ENCODE measurements at places on chromosomes 16 and 17. TPM values are rescaled to one million over a fixed set of nuclear protein-coding genes. Genes with fewer than 3 reads are reported as not detected.
A peak's percentile ranks its signal among the peaks of the same experiment; 100 is the strongest.

GRCh38 chr17:50501054-50501453 lies 7.2 kb upstream of the MYCBPAP start:
- no peak for DNase-seq

- no peak for DNase-seq
Measured at GRCh38 chr16:58789351-58789750, 55.2 kb upstream of the GOT2 start.

DNA sequence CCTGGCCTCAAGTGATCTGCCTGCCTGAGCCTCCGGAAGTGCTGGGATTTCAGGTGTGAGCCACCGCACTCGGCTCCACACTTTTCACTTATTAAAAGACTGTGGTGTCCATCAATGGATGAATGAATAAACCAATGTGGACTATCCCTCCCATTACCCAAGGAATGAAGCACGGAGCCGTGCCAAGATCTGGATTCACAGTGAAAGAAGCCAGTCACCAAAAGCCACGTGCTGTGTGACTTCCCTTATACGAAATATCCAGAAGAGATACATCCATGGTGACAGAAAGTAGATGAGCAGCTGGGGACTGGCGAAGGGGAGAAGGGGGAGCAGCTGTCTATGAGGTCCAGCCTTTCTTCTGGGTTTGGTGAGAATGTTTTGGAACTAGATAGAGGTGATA lies 48.2 kb upstream of the STH start:
- DNase-seq, result no peak

GRCh38 chr16:2331199-2331930 lies 9.2 kb downstream of the ABCA3 start:
- DNase-seq, result no peak

The ACSM2B gene
- total RNA-seq, result 0.10 TPM

DNA sequence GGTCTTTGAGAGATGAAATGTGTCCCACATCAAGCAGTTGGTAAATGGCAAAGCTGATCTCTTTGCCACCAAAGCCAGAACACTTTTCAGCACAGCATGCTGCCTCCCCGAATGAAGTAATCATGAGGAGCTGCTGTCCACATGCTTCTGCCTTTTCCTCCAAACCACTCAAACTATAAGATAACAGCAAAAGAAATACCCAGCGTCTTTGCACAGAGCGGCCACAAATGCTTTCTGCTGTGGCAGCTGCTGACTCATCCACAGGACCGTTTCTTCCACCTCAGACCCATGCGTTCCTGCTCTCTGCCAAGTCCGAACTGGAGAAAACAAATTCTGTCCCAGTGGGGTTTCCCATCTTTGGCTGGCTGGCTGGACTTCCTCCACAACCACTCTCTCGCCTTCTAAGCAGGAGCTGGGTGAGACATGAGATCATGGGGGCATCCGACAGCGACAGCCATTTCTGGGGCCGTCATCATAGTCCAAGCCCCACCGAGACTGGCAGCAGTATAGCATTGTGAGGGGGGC lies 27.1 kb downstream of the TBC1D3B start:
- DNase-seq, result no peak

DNA sequence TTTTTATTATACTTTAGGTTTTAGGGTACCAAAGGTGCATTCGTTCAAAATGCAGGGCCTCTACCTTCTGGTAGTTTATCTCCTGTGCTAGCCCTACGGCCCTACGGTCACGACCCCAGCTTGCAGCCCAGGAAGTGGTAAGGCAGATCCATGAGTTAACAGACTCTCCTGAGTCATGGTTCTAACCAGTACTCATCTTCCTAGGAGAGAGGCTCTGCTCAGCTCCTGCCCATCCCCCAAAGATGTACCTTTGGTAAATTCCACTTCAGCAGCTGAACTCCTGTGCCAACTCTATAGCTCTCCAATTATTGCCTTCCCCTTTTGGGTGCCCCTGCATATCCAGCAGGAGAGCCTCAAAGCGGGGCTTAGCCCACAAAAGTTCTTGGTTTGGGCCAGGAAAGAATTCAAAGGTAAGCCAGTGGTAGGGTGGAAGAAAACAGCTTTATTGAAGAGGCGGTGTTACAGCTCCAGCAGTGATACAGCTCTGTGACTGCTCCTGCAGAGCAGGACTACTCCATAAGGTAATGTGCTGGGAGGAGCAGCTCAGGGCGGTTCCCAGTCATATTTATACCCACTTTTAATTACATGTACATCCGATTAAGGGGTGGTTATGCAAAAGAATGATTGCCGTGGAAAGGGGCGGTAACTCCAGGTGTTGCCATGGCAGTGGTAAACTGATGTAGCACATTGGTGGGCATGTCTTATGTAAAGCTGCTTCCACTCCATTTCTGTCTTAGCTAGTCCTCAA lies 241.4 kb downstream of the PMP22 start:
- DNase-seq, result no peak

DNA sequence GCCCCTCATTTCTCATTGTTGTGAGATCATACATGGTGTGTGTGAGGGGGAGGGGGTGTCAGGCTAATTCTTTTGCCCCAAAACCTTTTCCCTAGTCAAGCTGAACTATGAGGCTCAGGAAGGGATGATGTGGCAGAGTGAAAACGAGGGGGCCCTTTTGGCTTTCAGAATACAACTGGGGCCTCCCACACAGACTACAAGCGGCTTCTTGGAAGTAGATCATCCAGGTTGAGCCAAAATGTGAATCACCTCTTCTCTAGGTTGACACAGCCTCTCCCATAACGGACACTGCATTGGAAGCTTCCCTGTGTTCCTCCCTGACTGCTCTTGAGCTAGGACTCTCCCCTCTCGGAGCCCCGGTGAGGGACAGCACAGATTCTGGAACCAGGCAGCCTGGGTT lies 2.3 kb upstream of the ALKBH5 start:
- no peak for DNase-seq

DNA sequence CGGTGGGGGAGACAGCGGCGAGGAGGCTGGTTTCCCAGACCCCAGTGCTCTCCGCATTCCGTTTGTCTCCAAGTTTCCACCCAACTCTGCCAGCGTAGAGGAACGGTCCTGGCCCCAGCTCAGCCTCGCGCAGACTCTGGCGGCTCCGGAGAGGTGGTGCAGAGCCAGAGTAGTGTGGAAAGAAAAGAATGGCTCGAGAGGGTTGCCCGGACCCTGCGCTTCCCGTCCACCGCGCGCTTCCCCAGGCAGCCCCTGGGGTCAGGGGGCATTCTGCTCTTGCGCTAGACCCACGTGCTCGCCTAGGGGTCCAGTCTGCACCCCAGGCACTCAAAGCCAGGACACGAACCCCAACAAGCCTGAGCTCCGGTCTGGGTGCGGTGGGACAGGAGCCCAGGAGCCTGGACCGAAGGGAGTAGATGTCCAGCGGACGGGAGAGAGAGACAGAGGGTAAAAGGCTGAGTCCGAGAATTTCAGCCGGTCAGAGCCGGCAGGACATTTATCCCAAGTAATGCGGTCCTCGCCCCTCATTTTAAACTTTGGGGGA lies 3.8 kb downstream of the PMP22 start:
- no peak for DNase-seq

- no peak for DNase-seq
Measured at GRCh38 chr17:2008332-2009126, 16.6 kb downstream of the RTN4RL1 start.

- peak; percentile 97 for DNase-seq
Measured at GRCh38 chr16:75305364-75306098, 54.1 kb upstream of the BCAR1 start.

- no peak for DNase-seq
Measured at GRCh38 chr16:29649588-29650494, 13.2 kb upstream of the SPN start.

DNA sequence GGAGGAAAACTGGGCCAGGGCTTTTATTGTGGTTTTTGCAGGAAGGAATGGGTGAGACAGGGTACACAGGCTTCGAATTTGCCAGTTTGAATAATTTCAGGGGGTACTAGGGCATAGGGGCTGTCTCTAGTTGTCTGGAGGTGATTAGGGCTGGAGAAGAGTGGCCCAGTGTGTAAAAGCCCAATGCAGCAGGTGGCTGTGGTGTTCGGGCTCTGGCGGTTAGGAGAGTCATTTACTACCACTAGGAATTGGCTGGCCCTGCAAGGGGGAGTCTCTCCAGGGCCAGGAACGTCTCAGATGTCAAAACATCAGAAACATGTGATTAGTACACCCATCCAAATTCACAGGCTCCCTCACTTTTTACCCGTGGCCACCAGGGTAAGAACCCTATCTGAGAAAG lies 50.3 kb downstream of the GINS3 start:
- DNase-seq, result no peak

The SLC52A1 gene
- total RNA-seq, result 0.54 TPM

DNA sequence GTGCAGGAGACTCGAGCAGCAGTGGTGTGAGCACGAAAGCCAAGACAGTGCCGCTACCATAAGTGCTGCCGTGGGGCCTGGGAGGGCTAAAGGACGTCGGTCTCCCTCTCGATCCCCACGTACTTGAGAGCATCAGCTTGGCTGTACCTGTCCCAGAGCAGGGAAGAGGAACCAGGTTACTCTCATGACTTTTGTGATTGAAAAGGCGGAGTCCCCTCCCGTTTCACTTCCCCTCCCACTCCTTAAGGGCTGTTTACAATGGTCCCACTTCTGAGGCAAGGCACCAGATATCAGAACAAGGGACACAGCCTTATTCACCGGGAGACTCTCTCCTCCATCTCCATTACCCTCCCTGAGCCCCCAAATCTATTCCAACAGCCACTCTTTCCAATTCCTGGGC lies 20.1 kb downstream of the CNTNAP1 start:
- DNase-seq, result no peak

- DNase-seq, result no peak
Measured at GRCh38 chr16:8950580-8951077, 13.1 kb downstream of the USP7 start.

DNA sequence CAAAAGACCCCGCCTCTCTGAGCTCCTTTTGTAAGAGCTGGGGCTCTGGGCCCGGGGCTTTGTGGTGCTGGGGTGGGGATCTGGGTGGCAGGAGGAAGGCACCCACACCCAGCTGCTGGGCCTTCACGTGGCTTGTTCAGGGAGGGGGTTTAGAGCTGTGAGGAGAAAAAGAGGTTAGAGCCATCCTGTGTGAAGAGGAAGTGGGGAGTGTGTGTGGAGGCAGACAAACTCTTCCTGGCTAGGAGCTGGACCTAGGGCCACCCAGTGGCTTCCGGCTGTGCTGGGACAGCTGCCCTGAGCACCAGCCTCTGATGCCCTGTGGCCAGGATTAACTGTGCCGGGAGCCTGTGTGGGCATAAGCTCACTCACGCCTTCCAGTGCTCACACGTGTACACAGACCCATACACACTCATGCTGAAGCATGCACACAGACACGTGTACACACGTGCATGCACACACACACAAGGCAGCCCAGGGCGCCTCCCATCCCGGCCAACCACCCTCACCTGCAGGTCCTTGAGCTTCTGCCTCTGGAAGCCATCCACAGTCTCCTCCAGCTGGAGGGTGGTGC lies 7.4 kb downstream of the CIBAR2 start:
- DNase-seq, result no peak

DNA sequence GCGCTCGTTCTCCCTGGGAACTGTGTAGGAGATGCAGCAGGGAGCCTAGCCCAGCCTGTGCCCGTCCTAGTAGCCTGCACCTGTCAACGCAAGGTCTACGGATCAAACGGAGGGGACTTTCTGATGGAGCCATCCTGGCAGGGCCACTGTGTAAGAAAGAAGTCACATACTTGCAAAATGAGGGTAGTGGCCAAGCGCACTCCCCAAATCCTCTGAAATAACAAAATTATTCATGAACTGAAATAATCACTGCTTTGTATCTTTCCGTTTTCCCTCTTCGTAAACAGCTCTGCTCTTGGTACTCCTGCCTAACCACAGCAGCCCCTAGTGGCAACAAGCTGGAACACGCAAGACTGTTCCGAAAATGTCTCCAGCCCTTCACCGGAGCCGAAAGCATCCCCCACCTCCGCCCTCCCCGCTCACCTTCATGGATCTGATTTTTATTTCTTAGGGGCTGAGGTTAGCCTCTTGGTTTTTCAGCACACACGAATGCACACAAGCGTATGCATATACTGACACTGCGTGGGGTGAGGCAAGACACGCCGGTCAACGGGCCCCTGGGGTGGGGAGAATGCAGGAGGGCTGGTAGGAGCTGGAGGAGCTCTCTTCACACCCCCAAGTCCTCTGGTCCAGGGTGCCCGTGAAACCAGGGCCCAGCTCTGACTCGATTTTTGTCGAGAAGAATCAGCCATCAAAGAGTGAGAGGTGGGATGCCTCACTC lies 100.8 kb downstream of the ABCC12 start:
- peak; percentile 24 for DNase-seq

The KRTAP1-1 gene
- total RNA-seq, result not detected

The PCGF2 gene
- 43.9 TPM for total RNA-seq

DNA sequence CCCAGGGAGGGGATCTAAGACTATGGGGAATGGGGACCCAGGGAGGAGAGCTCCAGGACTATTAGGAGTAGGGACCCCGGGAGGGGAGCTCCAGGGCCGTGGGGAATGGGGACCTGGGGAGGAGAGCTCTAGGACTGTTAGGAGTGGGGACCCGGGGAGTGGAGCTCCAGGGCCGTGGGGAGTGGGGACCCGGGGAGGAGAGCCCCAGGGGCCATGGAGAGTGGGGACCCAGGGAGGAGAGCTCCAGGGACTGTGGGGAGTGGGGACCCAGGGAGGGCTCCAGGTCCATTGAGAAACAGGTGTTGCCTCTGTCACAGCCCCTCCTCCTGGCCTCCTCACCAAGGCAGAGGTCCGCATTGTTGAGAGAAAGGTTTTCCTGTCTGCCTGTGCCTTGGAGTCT lies 16.0 kb downstream of the MPRIP start:
- DNase-seq, result no peak

The CDC6 gene
- total RNA-seq, result 66.3 TPM

The RHBDF1 gene
- 41.7 TPM for total RNA-seq

- DNase-seq, result no peak
Measured at GRCh38 chr16:28292731-28293600, 641 bp downstream of the SBK1 start.

GRCh38 chr17:1683459-1683858 lies 1.2 kb downstream of the PRPF8 start:
- no peak for DNase-seq

DNA sequence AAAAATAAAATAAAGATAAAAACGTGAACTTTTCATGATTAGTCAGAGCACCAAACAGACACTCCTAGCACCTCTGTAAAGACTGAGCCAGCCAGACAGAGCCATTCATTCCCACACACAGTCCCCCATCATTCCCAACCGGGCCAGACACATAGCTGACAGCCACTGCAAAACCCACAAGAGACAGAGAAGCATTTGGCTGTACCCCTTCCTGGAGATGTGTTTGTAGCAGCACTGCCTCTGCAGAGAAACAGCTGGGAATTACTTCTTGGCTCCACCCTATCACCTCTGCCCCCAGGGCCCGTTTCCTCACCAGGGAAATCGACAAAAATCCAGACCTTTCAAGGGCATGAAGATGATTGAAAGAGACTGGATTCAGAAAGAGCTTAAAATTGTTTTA lies 46.4 kb downstream of the MYH11 start:
- no peak for DNase-seq

The PRR11 gene
- total RNA-seq, result 39.8 TPM

GRCh38 chr16:50631985-50632576 lies 49.0 kb downstream of the SNX20 start:
- no peak for DNase-seq

DNA sequence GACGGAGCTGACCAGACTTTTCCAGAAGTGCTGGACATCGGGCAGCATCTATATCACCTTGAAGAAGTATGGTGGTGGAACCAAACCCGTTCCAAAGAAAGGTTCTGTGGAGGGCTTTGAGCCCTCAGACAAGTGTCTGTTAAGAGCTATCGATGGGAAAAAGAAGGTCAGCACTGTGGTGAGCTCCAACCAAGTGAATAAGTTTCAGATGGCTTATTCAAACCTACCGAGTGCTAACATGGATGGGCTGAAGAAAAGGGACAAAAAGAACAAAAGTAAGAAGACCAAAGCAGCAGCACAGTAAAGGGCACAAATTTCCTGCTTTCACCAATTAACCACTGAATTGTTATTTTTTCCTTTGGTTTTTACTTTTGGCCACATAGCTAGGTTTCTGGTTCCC lies 6.9 kb downstream of the KAT7 start:
- DNase-seq, result no peak
